ENCODE measurements at places on chromosomes 6 and 20.

GRCh38 chr6:137832110-137832509 lies 34.9 kb upstream of the TNFAIP3 start:
- no peak for DNase-seq

- no peak for DNase-seq
These were observed 106.5 kb downstream of the PHF3 start for GRCh38 chr6:63742060-63742459.

DNA sequence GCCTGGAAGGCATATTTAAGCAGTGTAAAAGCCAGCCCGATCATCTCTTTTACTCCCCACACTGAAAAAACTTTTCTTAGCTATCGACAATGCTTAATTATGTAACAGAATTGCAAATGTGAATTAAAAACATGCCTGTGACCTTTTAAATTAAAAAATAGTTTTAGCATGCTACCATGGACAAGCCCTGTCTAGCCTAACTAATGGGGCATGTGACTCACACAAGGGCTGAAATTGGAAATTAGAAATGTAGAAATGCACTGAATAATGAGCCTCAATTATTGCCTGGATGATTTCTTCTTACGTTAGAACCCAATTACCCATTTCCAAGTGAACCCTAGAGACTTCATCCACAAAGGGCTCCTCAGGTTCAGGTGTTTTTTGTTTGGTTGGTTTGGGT lies 82.7 kb downstream of the SIM1 start:
- DNase-seq, result no peak

GRCh38 chr6:54907355-54907754 lies 60.8 kb downstream of the FAM83B start:
- DNase-seq, result no peak

GRCh38 chr6:113625850-113626249 lies 231.3 kb upstream of the MARCKS start:
- DNase-seq, result no peak

GRCh38 chr6:10725716-10726115 lies 2.8 kb downstream of the TMEM14C start:
- no peak for DNase-seq

- no peak for DNase-seq
These were observed 67.3 kb upstream of the JAG1 start for GRCh38 chr20:10741060-10741459.
